ENCODE measurements at places on chromosomes 4 and X. TPM values are rescaled to one million over a fixed set of nuclear protein-coding genes. Genes with fewer than 3 reads are reported as not detected.

PASD1 gene
- not detected for polyA plus RNA-seq

MAGEA12 gene
- polyA plus RNA-seq: not detected

GYPE gene
- polyA plus RNA-seq: 3.0 TPM

UCP1 gene
- 0.42 TPM for polyA plus RNA-seq

RNF128 gene
- 12.0 TPM for polyA plus RNA-seq

FAM156B gene
- 16.3 TPM for polyA plus RNA-seq

RIPPLY1 gene
- polyA plus RNA-seq: 3.7 TPM

CT45A10 gene
- not detected for polyA plus RNA-seq

BEND2 gene
- polyA plus RNA-seq: 0.06 TPM

ADAM29 gene
- not detected for polyA plus RNA-seq

GRCh38 chrX:36581030-36581429, 427.1 kb upstream of the FAM47C start:
- DNase-seq: no peak

GRCh38 chrX:153507484-153508178, 9.8 kb upstream of the ATP2B3 start:
- DNase-seq: no peak

GRCh38 chr4:153758688-153759406, 977 bp downstream of the RNF175 start:
- DNase-seq: no peak

- peak; percentile 70 for DNase-seq
Measured at GRCh38 chr4:84966382-84967242, at the start of gene WDFY3. WDFY3 (minus strand) TSS chr4:84966690; CDS start chr4:84860591, 106,099 bp downstream.

- no peak for DNase-seq
Measured at GRCh38 chrX:38236901-38237615, 16.4 kb upstream of the SRPX start.

GRCh38 chrX:2894885-2895292, 34.2 kb downstream of the ARSD start:
- no peak for DNase-seq

DNA sequence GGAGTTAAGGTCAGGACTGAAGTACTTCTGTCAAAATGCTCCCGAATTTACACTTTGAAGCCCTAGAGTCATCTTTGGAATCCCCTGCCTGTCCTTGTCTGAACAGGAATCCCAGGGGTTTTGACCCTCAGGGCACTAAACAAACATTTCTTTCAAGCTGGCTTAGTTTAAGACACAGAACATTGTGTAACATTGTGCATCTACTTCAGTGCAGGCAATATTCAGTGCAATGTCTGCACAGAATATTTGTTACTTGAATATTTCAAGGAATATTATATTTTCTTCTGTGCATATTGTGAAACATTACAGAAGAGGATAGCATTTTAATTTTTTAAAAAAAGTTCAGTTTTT, 763.4 kb downstream of the PCDH18 start:
- DNase-seq: no peak

GRCh38 chr4:87005690-87006425, 71.0 kb downstream of the AFF1 start:
- DNase-seq: no peak

DNA sequence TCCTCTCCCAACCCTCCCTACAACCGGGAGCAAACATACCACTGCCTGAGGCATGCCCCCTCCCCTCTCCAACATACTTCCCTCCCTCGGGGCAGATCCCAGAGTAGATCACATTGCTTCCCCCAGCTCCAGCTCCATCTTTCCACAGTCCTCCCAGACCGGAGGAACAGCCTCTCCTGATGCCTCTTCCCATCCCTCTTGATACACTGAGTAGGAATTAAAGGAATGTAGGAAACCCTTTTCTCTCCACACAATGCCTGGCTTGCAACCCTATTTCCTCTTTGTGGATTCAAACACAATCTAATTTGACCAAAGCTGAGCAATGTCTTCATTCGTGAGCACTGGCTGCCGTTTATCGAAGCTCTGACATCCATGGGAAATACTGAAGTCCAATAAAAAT, 339.8 kb downstream of the BCOR start:
- DNase-seq: no peak

DNA sequence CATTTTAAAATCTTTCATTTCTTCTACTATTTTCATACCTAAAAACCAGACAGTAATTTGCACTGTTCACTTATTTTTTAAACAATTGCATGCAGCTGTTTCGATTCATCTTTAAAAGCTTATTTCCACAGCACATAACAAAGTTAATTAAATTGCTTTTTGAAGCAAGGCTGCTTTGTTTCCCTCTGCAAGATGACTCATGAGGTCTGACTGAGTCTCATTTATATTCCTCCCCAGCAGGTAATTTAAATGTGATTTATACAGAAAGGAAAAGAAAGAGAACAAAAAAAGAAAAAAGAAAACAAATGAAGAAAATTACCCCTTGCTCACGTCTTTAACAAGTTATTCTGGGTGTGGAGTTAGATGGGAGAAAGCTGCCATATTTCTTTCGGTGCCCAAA, 22.8 kb downstream of the VMA21 start:
- no peak for DNase-seq

DNA sequence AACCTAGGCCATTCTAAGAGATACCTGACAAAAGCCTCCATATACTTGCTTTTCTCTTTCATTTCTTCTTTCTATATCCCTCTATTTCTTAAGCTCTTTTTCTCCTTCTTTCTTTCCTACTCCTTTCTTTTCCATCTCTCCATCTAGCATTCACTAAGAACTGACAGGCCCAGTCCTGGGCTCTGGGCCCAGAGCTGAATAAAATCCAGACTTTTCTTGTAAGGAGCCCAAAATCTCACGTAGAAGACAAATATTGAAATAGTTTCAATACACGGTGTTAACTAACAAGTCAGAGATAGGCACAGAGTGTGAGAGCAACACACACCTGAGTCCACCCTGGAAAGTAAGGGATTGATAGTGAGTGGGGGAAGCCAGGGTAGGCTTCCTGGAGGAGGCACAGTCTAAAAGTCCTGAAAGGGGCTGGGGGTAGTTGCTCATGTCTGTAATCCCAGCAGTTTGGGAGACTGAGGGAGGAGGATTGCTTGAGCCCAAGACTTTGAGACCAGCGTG, 73.2 kb upstream of the EFNB1 start:
- no peak for DNase-seq

GRCh38 chr4:27011401-27011800, 150.8 kb downstream of the STIM2 start:
- no peak for DNase-seq

DNA sequence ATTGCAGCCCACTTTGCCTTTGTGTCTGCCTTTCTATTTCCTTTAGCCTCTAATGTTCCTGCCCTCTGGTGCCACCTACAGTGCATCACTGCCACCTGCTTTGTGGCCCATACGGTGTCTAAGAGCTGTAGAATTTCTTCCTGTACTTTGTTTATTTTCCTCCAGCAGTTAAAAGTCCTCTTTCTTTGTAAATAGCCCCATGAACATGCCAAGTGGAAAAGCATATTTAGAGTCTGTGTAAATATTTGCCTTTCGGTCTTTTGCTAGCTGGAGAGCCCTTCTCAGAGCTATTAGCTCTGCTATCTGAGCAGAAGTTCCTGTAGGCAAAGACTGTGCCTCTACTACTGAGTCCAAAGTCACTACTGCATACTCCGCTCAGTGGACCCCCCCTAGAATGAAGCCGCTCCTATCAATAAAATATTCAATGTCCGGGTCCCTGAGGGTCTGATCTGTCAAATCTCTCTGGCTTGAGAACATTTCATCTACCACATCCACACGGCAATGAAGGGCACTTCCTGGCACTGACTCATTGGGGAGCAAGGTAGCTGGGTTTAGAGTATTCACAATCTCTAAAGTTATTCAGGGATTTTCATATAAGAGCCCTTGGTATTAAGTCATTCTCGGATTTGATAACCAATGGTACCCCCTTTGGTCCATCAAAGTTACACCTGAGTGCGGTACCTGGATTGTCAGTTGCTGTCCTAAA, 36.3 kb downstream of the SULT1E1 start:
- no peak for DNase-seq

- peak; percentile 4 for DNase-seq
Measured at GRCh38 chrX:41180194-41180908, 95.1 kb downstream of the USP9X start.

GRCh38 chrX:45715748-45716147, 515.1 kb upstream of the DIPK2B start:
- DNase-seq: no peak

DNA sequence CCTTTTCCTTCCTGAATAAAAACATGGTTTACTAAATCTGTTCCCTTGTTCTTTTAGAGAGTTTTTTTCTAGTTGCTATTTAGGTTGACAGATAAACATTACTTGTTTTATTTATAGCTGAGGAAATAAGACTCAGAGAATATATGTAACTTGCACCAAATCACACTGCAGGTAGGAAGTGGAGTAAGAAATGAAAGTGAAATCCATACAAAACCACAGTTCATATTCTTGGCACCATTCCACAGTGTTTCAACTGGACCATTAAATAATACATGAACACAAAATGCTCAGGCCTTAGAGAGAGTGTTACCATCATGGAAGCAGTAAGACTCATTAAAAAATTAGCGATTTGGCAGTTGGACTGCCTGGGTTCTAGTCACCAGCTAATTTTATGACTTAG, 326.9 kb upstream of the SLIT2 start:
- no peak for DNase-seq

- DNase-seq: no peak
Measured at GRCh38 chr4:76931087-76931486, 18.5 kb upstream of the SEPTIN11 start.

GRCh38 chrX:135275973-135276372, 24.1 kb downstream of the ETDA start:
- DNase-seq: no peak
